ENCODE measurements at places on chromosomes 1 and 21.

DNA sequence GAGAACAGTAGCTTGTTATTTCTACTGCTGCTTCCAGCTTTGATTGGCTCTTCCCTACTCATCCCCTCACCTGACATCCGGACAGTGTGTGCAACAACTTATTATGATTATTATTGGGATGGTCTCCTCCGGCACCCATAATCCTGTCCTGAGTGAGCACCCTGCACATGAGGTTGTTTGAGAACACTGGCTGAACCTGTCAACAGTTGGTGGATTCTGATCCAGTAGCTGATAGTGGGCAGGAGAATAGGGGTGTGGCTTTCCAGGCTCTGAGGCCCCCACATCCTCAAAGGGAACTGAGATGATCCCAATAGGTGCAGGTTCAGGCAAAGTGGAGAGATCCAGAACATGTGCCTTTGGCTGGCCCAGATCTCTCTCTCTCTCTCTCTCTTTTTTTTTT lies 60.5 kb downstream of the RUNX1 start:
- DNase-seq, result no peak

DNA sequence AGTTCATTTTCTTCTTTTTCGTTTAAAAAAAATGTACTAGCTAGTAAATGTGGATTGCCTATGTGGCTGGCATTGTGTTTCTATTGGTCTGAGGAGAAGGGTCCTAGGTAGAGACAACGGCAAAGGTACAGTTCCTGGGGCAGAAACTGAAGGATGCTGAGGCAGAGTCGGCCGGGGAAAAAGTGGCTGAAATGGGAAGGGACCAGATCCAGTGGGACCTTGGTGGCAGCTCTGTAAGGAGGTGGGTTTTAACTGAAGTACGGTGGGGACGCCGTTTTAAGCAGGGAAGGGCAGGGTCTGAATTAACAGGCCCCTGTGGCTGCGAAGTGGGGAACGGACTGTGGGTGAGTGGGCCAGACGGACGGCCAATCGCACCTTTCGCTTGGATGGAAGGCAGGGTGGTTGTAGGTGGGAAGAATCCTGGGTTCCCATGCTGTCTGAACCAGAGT lies 420 bp upstream of the VPS13D start:
- no peak for DNase-seq

- no peak for DNase-seq
Observed at GRCh38 chr1:27588256-27589232, 15.4 kb downstream of the AHDC1 start.

DNA sequence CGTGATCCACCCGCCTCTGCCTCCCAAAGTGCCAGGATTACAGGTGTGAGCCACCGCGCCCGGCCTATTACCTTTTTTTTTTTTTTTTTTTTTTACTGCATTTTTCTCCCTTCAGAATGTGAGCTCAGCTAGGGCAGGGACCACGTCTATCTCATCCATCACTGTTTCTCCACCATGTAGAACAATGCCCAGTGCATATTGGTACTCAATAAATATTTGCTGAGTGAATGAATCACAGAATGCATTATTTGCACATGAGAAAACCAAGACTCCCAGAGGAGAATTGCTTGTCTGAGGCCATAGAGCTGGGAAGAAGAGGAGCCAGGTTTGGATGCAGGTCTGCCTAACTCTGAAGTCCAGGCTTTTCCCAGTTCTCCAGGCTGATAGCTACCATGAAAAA lies 8.2 kb upstream of the SLC9A1 start:
- DNase-seq, result no peak

GRCh38 chr1:87197156-87197555 lies 131.5 kb upstream of the LMO4 start:
- DNase-seq, result no peak

DNA sequence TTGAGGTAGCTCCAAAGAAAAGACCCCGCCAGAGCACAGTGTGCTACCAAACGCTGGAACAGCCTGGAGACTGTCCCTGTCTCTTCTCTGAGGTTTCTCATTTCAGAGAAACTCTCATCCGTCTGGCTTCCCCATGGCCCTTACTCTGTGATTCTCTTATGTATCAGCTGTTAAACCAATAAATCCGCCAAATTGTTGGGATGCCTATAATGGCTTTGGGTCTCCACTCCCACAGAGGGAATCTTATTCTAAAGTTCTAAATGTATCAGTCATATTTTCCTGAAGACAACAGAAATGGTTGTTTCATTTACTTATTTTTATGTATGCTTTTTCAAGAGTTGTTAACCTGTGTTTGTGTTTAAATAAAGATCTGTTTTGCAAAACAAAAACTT lies 4.0 kb downstream of the ERG start:
- DNase-seq, result no peak

Measured in right lung (tissue), 10 donors.